ENCODE measurements at places on chromosomes 3 and 15.

GRCh38 chr3:74331711-74332110 lies 282.7 kb downstream of the CNTN3 start:
- no peaks in the 10 kb centered on the region for H3K27me3 ChIP-seq
- H3K4me3 ChIP-seq: no peak overlapping the region
- no peaks in the 10 kb centered on the region for H3K36me3 ChIP-seq

- no peaks in the 10 kb centered on the region for H3K36me3 ChIP-seq
- peaks cover 95% of the 10 kb centered on the region for H3K27me3 ChIP-seq
- no peaks in the 10 kb centered on the region for H3K4me1 ChIP-seq
- no peak overlapping the region for H3K4me3 ChIP-seq
- DNase-seq: no peak
- H3K27ac ChIP-seq: no peak overlapping the region
Measured at GRCh38 chr15:88704791-88705768, 66.3 kb downstream of the ISG20 start.

DNA sequence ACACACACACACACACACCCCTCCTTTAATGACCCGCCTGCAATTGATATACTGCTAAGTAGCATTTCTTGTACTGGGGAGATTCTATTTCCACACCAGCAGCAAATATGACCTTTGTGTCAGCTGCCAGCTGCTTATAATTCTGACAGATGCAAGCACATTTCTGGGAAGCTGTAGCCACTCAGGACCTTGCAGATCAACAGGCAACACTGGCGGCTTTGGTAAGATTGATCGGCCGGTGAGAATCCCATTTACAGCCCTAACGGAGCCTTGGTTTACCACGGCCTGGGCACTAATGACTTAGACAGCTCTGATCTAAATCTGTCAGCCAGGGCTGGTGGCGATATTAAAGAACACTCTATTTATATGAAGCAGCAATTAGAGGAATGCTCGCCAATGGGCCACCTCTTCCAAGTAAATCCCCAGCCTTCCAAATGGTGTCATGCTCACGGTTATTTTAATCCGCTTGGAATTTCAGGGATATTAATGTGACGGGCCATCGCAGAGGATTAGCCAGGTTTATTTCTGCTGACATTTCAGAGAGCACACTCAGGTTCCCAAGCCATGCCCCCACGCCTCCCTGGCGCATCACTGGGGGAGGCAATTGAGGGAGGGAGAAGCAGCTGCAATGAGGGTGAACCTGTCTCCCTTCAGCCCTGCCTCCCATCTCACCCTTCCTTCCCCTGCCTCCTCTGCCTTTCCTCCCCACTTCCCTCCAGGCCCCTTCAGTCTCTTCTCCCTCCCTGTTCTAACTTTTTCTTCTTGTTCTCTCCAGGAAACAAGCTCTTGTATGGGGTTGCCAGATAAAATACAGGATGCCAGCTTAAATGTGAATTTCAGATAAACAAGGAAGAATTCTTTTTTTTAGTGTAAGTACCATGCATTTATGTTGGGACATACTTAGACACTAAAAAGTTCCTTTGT lies 287.0 kb downstream of the TLE3 start:
- DNase-seq: no peak
- H3K27me3 ChIP-seq: peaks cover 54% of the 10 kb centered on the region
- H3K4me3 ChIP-seq: no peak overlapping the region

GRCh38 chr3:140552898-140553297 lies 125.0 kb upstream of the TRIM42 start:
- H3K27ac ChIP-seq: no peak overlapping the region
- H3K36me3 ChIP-seq: no peaks in the 10 kb centered on the region
- no peaks in the 10 kb centered on the region for H3K4me1 ChIP-seq
- DNase-seq: no peak
- no peak overlapping the region for H3K4me3 ChIP-seq
- peaks cover 45% of the 10 kb centered on the region for H3K27me3 ChIP-seq

DNA sequence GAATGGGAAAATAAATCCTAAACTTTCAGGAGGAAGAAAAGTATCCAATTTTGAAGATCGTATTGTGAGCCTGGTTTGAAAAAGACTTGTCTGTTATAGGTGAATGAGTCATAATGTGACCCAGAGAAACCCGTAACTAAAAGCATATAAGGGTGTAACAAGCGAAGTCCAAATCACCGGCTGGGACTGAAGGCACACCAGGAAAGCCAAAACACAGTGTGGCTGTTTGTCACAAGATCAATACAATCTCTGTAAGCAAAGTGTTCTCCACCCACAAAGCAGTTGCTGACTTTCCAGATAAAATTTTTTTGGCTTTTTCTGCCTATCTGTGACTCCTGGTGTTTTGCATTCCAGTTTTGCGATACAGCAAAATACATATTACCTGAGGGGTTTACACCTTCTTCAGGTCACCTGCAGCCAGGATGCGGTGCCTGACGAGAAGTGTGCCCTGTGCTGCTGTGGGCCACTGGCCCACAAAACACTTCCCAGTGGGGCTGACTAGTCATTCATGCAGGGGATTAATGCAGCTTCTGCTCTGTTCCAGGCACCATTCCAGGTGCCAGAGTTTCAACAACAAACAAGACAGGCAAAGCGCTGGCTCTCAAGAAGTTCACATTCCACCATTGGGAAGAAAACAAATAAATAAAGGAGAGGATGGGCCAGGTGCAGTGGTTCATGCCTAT lies 14.4 kb downstream of the HES1 start:
- no peaks in the 10 kb centered on the region for H3K27me3 ChIP-seq
- H3K27ac ChIP-seq: no peak overlapping the region
- H3K4me3 ChIP-seq: peak overlapping the region; percentile 22
- peaks cover 26% of the 10 kb centered on the region for H3K4me1 ChIP-seq
- peak; percentile 58 for DNase-seq
- H3K36me3 ChIP-seq: no peaks in the 10 kb centered on the region

GRCh38 chr15:70114221-70114620 lies 16.5 kb upstream of the TLE3 start:
- peaks cover 18% of the 10 kb centered on the region for H3K4me1 ChIP-seq
- DNase-seq: no peak
- H3K4me3 ChIP-seq: no peak overlapping the region
- peaks cover 43% of the 10 kb centered on the region for H3K27me3 ChIP-seq
- no peaks in the 10 kb centered on the region for H3K36me3 ChIP-seq

GRCh38 chr3:156472150-156472549 lies 82.8 kb downstream of the SSR3 start:
- no peaks in the 10 kb centered on the region for H3K27me3 ChIP-seq
- DNase-seq: no peak
- no peak overlapping the region for H3K4me3 ChIP-seq

- H3K27me3 ChIP-seq: no peaks in the 10 kb centered on the region
- no peaks in the 10 kb centered on the region for H3K36me3 ChIP-seq
- no peak for DNase-seq
- H3K4me1 ChIP-seq: no peaks in the 10 kb centered on the region
- no peak overlapping the region for H3K4me3 ChIP-seq
- no peak overlapping the region for H3K27ac ChIP-seq
Measured at GRCh38 chr3:120481081-120481480, 30.3 kb upstream of the FSTL1 start.

DNA sequence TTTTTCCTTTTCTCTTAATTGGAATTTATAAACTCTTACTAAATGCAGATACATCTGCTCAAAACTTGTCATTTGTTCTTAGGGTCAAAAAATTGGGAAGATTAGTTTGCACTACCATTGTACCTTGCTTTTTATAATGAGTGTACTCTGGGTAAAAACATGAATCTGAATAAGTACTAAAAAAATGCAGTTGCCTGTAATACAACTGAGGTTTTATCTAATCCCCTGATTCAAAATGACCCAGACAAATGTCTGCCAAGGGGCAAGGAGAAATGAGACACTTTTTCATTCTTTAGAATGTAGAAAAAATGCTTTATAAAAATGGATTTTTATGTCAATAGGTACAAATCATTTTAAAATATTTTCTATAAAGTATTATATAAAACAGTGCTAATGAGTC lies 42.4 kb downstream of the RASA2 start:
- peaks cover 6% of the 10 kb centered on the region for H3K36me3 ChIP-seq
- no peak overlapping the region for H3K27ac ChIP-seq
- no peak overlapping the region for H3K4me3 ChIP-seq
- DNase-seq: no peak
- no peaks in the 10 kb centered on the region for H3K27me3 ChIP-seq

GRCh38 chr3:27224197-27224596 lies 145.0 kb downstream of the NEK10 start:
- H3K4me1 ChIP-seq: peaks cover 25% of the 10 kb centered on the region
- H3K36me3 ChIP-seq: no peaks in the 10 kb centered on the region
- H3K27ac ChIP-seq: peak overlapping the region; percentile 37
- no peak overlapping the region for H3K4me3 ChIP-seq
- DNase-seq: no peak
